ENCODE measurements at places on chromosomes 12 and 14.

- DNase-seq, result no peak
Measured at GRCh38 chr14:64703395-64704142, 655 bp upstream of the PLEKHG3 start.

DNA sequence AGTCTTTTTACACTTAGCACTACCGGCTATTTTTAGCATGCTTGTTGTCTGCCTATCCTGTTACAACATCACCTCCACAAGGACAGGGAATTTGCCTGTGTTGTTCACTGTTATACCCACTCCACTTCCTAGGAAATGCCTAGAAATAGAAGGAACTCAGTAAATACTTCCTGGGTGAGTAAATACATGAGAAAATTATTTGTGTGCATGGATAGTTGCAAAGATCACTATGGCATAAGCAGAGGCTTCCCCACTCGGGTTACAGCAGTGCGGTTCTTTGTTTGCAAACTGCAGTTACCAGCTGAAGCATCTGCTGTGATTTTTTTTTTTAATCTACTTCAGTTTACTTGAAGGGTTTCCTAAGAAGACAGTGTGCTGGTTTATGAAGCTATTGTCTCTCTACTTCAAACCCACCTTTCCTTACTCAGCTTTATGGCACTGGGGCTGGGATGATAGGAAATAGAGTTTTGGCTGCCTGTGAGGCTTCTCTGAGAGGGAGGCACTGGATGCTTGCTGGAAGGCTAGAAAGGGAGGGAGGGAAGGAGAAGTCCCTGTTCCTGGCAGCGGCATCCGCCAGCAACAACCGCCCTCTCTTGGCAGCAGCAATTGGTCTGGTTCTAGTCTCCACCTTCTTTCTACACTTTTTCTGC is 29.0 kb downstream of the PDE6H start:
- no peak for DNase-seq

GRCh38 chr12:60494244-60494643 is 898.4 kb downstream of the SLC16A7 start:
- no peak for DNase-seq

DNA sequence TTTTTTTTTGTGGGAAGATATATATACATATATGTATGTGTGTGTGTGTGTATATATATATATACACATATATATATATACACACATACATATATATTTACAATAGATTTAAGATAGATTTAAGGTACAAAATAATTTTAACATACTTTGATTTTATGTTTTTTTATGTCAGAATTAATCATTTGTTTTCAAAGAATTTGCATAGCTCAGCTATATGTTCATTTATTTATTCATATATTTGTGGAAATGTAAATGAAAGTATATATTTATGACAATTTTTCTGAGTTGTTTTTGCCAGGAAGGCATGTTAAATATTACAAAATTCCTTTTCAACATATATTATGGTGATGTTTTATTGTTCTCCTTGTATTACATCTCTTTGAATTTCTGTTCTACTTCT is 887.4 kb upstream of the NOVA1 start:
- no peak for DNase-seq

DNA sequence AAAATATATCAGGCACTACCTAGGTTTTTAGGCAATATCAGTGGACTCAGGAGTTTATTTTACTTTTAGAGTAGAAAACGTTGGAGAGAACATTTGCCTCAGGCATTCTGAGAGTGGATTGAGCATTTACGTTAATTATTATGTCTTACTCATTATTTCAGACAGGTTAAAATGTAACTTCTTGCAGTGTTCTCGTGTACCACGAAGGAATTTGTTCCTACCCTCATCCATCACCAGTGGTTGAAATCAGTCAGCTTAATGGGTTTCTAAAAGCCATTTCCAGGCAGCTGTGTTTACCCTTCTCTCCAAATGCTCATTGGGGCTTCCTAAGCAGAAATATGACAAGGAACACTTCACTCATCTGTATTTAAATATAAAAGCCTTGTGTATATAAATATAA is 9.1 kb upstream of the LDHB start:
- no peak for DNase-seq

GRCh38 chr14:34722723-34723545 is 8.5 kb upstream of the CFL2 start:
- peak; percentile 5 for DNase-seq

GRCh38 chr12:94183708-94184379 is 35.5 kb downstream of the PLXNC1 start:
- DNase-seq, result no peak

GRCh38 chr12:48118284-48118871 is 786 bp upstream of the PFKM start:
- no peak for DNase-seq

GRCh38 chr14:80664576-80664975 is 277.0 kb downstream of the CEP128 start:
- DNase-seq, result no peak

DNA sequence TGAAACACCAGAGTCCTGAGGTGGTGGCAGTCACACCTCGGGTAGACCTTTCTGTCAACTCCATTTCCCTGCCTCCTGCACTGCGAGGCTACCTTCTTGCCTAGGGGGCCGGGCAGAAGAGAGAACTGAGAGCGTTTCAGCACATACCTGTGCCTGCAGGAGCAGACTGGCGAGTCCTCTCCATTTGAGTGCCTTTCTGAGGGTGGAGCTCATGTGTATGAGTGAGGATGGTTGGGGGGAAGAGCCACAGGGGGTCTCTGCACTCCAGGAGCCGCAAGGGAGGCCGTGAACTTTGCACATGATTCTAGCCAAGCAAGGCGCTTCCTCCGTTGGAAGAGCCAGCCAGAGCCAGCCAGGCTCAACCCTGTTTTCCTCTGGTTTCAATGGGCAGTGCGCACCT is 31.0 kb upstream of the CCND2 start:
- no peak for DNase-seq

GRCh38 chr12:66154776-66155175 is 15.0 kb downstream of the TMBIM4 start:
- DNase-seq, result no peak

DNA sequence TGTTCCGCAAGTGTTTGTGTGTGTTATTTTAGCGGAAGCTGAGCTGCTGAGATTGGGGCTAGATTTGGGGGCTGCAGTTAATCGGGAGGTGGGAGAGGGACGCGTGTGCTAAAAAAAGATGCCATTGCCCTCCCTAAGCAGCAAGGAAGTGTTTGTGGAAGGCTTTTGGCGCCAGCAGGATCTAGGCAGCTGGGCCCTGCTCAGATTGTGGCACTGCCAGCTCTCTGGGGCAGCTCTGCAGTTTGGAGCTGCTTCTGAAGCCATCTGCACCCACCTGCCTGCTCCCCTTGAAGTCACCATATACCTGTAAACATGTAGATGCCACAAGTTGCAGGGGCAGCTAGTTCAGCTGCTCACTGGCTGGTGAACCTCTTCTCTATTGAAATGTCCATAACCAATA is 28.8 kb downstream of the TPCN1 start:
- DNase-seq, result no peak
